ENCODE measurements at places on chromosomes 3 and 15.
A peak's percentile ranks its signal among the peaks of the same experiment; 100 is the strongest.

GRCh38 chr3:45273681-45274515 lies 47.8 kb upstream of the TMEM158 start:
- DNase-seq = peak; percentile 15

DNA sequence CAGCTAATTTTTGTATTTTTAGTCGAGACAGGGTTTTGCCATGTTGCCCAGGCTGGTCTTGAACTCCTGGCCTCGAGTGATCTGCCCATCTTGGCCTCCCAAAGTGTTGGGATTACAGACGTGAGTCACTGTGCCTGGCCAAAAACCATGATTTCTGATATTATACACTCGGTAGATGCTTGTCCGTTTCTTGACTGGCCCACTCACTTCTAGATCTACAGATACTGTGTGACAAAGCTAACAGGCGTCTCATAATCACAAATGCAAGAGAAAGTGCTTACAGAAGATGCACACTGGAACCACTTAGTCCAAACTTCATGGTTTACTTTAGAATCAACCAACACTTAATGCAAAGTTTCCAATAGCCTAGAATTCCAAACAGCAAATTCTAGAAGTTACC lies 8.4 kb downstream of the PROK2 start:
- no peak for DNase-seq

- DNase-seq = no peak
These were observed 1.4 kb upstream of the CHMP2B start for GRCh38 chr3:87225659-87226058.

DNA sequence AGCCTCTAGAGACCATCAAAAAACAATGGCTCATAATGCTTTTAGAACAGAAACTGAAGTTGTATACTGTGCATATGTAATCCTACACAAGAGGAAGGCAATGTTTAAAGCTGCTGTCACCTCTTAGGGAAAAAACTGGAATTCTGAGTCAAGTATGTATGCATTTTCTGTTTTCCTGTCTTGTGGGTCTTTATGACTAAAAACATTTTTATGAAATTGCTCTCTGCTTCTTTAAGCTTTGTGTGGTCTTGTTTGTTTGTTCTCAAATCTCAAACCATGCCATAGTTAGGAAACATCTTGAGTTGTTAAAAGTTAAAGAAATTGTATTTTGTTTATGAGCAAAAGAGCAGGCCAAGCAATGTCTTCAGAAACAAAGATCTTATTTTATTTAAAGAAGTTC lies 80.9 kb upstream of the SOX2 start:
- no peak for DNase-seq

GRCh38 chr3:56389183-56389830 lies 79.0 kb downstream of the ERC2 start:
- no peak for DNase-seq

Measured in iris pigment epithelial cell (primary cell).